ENCODE measurements at places on chromosomes 13 and 19.

GRCh38 chr19:4602915-4603314 is 36.4 kb upstream of the TNFAIP8L1 start:
- DNase-seq: no peak

- DNase-seq: no peak
These were observed 83.2 kb downstream of the RUBCNL start for GRCh38 chr13:46303742-46304385.

DNA sequence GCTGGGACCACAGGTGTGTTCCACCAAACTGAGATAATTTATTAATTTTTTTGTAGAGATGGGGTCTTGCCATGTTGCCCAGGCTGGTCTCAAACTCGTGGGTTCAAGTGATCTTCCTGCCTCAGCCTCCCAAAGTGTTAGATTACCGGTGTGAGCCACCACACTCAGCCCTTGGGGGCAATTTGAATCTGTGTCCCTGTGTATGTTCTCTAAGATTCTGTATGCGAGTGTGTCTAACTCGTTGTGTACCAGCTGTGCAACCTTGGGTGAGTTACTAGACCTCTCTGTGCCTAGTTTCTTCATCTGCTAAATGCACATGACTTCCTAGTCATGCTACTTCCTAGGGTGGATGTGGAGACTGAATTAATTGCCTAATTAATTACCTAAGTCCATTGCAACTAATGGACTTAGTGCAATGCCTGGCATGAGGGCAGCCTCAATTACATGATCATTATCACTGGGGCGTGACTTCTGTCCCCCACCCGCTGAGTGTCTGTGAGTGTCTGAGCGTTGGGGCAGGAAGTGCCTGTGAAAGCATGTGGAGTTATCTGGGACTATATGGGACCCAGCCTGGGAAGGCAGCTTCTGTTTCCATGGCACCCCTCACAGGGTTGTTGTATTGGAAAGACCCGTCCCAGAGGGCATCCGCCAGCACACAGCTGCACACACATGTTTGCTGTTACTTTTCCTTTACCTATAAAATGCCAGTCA is 1.8 kb upstream of the NCCRP1 start:
- DNase-seq: no peak

GRCh38 chr13:80052286-80052685 is 288.6 kb downstream of the SPRY2 start:
- no peak for DNase-seq

DNA sequence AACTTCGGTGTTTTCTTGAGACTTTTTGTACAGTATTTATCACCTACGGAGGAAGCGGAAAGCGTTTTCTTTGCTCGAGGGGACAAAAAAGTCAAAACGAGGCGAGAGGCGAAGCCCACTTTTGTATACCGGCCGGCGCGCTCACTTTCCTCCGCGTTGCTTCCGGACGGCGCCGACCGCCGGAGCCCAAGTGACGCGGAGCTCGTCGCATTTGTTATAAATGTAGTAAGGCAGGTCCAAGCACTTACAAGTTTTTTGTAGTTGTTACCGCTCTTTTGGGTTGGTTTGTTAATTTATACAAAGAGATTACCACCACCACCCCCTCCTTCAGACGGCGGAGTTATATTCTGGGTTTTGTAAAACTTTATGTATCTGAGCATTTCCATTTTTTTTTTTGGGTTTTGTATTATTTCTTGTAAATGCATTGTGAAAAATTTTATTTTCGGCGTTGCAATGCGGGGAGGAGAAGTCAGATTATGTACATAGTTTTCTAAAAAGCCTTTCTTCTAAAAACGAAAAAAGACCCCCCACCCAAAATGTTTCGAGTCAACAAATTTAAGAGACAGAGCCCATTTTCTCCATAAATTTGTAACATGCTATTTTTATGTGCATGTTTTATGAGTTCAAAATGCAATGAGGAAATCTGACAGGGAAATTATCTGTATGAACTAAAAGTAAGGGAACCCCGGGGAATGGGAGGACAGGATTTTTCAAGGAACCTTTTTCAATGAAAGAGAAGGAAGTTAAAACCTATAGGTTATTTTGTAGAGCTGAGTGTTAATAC is 2.3 kb downstream of the SOX1 start:
- no peak for DNase-seq
